ENCODE measurements at places on chromosomes 2 and 18.

GRCh38 chr2:120174963-120175581 is 48.1 kb downstream of the TMEM185B start:
- DNase-seq = peak; percentile 38

DNA sequence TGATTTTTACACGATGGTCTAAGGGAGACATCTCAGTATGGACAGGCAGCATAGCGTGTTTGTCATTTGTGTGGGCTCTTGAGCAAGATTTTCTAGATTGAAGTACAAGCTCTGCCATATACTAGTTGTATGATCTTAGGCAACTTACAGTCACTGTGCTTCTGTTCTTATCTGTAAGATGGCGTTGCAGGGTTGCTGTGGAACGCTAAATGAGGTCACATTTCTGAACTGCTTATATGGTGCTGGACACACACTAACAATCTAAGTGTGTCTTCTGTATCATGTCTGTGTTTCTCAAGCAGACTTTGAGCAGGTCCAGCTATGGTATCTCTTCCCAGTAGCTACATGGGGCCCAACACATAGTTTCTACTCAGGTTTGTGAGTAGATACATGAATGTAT is 29.2 kb downstream of the PARD3B start:
- no peak for DNase-seq

GRCh38 chr2:210440206-210440605 is 36.4 kb downstream of the LANCL1 start:
- DNase-seq = no peak

- DNase-seq = no peak
Measured at GRCh38 chr18:72727038-72727655, 140.6 kb downstream of the NETO1 start.

DNA sequence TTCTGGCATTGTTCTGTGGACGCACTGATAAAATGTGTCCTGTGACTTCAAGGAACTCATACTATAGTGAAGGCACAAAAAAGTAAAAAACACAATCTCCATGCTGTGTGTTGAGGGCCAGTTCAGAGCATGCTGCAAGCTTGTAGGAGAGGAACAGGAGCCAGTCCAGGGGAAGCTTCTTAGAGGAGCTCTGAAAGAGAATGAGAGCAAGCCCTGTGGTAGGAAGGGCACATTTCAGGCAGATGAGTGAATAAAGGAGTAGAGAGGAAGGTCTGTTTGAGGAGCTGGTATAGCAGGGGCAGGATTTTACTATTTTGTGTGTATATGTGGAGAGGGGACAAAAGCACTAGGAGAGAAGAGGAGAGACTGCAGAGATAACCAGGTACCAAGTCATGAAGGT is 478.3 kb downstream of the ZEB2 start:
- DNase-seq = no peak

DNA sequence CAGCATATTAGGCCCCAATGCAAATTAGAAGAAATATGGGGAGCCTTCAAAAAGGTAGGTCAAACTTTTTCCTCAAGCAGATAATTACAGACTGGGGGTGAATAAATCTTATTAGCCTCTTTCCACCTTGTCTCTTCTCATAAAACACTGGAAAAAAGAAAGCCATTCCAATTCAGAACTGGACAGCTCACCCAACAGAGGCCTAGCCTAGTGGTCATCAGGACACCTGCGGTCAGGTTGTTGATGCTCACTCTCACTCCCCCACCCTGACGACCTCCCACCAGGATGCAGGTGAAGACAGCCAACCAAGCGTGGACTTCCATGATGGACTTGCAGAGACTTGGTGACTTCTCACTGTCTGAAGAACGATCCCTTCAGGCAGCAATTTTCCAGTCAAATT is 207.1 kb downstream of the ALK start:
- DNase-seq = no peak

DNA sequence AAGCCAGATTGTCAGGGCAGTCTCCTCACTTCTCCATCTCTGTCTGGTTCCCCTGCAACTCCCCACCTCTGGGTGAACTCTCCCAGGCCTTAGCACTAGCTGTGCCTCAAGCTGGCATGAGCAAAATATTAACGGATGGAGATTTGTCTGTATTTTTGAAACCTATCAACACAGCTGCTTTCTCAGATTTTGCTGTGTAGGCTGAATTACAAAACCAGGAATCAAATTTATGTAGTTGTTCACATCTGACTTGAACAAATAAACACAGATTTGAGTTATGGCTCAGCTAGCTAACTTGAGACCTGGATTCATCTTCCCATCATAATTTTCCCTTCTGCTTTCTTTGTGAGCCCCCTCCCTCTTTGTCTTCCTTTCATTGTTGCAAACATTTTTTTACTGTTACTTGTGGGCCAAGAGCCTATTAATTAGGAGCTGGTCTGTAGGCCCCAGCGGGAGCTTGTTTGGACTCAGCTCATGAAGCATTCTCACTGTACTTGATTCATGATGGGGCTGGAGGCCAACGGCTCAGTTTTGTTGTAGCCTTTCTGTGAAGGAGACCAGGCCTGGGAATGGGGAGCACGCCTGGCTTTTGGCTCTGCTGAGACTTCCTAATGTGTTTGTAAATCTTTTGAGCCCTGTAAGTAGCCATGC is 164.1 kb upstream of the GATA6 start:
- no peak for DNase-seq

Data from foreskin melanocyte (primary cell).